ENCODE measurements at places on chromosomes 1 and 21.

GRCh38 chr1:98277118-98277517 is 356.3 kb upstream of the DPYD start:
- DNase-seq = no peak

- DNase-seq = no peak
Observed at GRCh38 chr1:108845991-108846390, 10.9 kb downstream of the AKNAD1 start.

GRCh38 chr1:167175901-167176300 is 44.8 kb upstream of the POU2F1 start:
- no peak for DNase-seq

DNA sequence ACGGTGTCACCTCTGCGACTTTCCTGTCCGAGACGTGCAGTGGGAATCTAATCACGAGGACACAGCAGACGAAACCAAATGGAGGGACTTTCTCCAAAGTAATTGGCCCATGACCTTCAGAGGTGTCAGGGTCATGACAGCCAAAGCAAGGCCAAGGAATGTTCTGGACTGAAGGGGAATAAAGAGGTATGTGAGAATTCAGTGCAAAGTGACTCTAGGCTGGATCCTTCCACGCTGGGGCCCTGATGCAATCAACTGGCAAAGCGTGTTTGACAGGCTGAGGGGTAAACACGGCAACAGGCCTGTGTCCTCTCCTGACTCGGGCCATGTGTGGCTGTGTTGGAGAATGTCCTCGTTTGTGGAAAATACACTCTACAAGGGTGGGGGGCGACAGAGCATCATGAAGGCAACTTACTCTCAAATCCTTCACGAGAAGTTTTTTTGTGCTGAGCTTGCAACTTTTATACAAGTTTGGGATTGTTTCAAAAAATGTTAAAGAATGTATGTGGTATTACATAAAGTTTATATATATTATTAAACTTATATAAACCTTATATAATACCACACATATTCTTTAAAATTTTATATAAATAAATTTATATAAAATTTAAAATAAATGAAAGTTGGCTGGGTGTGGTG is 1.7 kb downstream of the CFAP74 start:
- no peak for DNase-seq

GRCh38 chr1:197336571-197336970 is 68.5 kb downstream of the CRB1 start:
- no peak for DNase-seq

DNA sequence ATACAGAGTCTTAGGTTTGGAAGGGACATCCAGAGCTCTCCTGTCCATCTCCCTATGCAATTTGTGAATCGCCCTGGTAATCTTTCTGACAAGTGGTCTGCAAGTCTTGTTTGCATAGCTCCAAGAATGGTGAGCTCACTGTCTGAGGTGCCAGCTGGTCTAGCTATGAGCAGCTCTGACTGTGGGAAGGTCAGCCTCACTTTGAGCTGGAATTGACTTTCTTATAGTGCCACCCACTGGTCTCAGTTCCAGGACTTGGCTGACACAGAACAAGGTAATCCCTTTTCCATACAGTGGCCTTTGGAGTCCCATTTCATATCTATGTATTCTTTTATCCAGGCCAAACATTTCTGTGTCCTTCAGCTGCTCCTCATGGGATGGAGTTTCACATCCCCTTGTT is 95.6 kb upstream of the C8B start:
- DNase-seq = no peak

DNA sequence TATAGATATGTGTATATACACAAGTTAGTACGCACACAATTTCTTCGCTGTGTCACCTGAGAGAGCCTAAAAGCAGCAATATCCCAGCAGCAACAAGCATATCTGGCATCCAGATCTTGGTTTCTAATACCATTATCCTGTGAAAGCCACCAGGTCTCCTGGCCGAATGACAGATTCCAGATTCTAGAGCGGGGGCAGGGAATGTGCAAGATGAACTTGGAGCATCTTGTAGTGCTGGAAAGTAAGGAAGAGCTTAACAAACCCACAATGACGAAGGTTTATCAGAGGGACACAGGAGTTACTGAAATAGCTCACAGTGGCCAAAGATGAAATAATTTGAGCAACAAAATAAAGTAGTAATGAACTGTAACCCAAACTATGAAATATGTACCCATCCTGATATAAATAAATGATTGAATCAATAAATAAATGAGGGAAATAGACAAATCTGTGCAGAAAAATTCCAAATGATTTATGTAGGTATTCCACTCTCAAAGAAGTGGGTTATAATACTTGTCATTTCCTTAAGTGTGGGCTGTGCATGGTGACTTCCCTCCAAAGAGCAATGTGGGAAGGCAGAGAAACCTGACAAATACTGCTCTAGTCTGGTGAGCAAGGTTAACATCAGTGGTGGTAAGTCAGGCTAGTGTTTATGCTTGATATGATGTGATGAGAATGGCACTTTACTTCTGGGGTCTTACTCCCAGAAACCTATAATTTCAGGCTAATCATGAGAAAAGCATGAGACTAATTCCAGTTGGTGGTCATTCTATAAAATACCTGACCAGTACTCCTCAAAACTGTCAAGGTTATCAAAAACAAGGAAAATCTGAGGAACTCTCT is 67.9 kb downstream of the LRRC8D start:
- DNase-seq = no peak

GRCh38 chr1:12114916-12115315 is 51.8 kb downstream of the TNFRSF8 start:
- DNase-seq = no peak

DNA sequence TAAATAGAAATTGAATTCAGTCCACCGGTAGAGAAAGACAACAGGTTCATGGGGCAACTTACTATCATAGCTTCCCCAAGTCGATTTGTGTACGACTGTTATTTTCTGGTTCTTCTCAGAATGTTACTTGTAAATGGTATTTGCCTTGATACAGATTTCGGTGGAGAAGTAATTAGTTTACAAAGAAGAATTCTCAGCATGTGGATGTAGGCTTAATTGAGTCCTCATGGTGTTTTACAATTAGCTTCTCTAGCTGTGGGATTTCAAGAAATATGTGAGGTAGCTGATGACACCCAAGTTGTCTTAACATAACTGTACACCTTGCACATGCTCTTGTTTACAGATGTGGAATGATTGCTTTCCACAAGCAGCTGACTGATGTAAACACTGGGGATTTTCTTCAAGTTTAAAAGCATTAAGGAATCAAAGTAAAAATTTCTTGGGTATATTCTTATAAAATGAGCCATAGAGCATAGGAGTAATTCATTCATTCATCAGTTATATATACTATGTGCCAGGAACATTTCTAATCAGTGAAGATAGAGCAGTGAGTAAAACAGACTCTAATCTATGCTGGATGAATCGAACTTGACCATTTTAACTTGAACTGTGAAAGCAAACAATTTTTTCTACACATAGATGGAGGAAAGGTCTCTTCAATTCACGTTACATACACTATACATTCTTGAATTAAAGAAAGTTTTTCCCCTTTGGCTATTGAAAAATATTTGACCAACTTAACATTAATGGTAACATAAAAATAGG is 1.4 kb downstream of the MACO1 start:
- DNase-seq = no peak

DNA sequence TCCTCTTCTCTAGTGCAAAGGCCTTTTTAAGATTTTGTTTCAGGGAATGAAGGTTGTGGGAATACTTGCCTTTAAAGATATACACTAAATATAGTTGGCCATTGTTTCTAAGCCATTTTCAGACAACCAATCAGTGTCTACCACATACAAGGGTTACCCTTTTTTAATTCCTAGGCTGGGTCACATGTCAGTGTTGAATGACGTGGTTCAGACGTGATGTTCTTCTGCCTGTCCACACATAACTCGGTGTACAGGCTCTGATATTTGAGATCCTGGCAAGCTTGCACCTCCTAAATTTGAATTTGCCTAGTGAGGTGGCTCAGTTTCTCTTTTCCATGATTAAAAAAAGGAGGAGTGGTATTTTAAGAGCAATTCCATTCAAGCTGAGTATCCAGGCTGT is 38.8 kb downstream of the DTL start:
- no peak for DNase-seq

- no peak for DNase-seq
Observed at GRCh38 chr1:160544647-160545046, 21.6 kb upstream of the SLAMF6 start.

DNA sequence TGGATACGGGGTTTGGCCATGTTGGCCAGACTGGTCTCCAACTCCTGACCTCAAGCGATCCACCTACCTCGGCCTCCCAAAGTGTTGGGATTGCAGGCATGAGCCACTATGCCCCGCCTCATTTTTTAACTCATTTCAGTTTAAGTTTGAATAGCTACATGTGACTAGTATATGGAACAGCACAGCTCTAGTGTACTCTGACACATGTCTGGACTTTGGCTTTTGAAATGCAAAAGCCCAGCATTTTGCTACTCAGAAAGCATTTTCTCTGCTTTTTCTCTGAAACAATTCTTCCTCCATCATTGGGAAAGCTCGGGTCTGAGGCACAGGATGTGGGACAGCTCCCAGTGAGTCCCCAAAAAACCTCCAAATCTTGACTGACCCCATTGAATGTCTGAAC is 4.0 kb upstream of the SSR2 start:
- no peak for DNase-seq

DNA sequence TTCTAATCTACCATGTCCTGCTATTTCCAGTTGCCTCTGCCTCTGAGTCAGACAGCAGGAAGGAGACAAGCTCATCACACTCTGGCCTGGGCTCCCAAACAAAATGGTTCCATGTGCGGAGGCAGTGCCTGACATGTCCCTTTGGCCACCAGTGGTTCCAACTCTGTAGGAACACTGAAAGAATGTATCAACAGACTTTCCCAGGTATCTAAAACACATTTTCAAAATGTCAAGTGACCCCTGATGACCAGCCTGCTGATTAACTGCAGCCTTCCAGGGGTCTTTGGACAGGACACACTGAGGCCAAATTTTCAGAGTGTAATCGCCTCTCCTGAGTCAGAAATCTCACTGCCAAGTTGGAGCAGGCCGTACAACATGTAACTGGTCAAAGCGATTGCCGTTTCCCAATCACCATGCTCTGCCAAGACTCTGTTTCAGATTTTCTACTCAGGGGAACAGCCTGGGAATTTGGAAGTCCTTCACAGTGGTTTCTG is 172.7 kb downstream of the TPR start:
- no peak for DNase-seq

- DNase-seq = no peak
Observed at GRCh38 chr21:45868086-45868485, 113.5 kb upstream of the COL6A1 start.

GRCh38 chr1:88168126-88168525 is 515.9 kb upstream of the PKN2 start:
- DNase-seq = no peak

DNA sequence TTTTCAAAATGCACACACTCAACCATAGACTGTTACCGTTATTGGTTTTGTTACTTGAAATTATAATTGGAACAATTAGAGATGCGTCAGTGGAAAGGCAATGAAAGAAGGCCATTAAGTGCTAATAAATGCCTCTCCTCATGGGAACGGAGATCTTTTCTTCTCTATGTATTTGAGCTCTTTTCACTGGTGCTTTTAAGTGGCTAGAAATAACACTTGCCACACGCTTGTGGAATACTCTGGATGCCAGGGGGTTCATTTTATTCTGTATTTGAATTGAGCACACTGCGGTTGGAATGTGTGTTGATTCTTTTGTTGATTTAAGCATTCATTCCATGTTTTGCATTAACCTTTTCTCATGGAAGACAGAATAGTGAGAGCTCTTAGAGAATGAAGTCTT is 68.4 kb downstream of the DNM3 start:
- DNase-seq = no peak

DNA sequence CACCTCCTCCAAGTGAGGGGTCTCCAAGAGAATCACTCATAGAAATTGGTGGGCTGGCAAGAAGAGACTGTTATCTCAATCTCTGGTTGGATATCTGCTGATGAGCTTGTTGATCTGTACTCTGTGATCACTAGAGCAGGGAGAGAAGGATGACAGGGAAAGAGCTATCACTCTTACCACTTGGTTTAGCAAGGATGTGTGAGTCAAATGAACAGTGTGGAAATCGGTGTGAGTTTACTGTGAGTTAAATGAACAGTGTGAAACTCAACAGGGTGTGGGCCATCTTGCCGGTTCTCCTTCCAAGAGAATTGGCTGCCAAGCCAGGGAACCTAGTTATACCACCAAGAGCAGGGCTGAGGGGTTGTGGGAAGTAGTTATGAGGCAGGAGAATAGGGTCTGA is 33.3 kb upstream of the CD1D start:
- DNase-seq = no peak

GRCh38 chr1:58815686-58816071 is 31.8 kb upstream of the JUN start:
- DNase-seq = no peak

DNA sequence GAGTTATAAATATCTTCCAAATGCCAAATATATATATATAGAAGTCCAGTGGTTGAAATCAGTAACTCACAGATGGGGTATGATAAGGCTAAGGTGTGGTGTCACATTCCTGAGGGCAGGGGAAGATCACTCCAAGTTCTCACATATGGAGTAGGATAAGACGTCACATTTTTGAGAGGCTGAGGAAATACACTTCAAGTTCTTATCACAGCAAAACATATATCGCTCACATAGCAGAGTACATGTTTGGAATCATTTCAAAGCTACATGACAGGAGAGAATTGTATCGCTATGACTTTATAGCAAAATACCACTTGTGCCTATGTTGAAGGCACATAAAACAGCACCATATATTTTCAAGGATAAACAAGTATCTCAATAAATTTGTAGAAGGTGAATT is 55.1 kb downstream of the RBM11 start:
- no peak for DNase-seq

GRCh38 chr1:243719476-243719875 is 130.6 kb downstream of the AKT3 start:
- no peak for DNase-seq

DNA sequence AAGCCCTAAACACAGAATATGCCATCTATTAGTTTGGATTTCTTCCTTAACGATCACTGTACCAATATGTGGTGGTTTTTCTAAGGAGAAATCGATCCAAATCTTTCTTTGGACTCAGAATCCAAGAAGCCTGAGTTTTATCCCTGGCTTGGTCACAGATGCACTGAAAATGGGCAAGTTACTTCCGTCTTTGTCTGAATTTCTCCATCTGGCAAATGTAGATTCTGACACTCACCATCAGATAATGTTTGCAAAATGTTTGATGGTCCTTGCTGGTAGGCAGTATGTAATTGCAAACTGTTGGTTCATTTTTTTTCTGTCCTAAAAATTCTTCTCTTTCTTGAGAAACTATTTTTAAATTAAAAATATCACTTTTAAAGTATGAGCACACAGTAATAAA is 115.0 kb downstream of the TSEN15 start:
- DNase-seq = no peak

GRCh38 chr1:220222939-220223338 is 49.3 kb downstream of the RAB3GAP2 start:
- DNase-seq = no peak

DNA sequence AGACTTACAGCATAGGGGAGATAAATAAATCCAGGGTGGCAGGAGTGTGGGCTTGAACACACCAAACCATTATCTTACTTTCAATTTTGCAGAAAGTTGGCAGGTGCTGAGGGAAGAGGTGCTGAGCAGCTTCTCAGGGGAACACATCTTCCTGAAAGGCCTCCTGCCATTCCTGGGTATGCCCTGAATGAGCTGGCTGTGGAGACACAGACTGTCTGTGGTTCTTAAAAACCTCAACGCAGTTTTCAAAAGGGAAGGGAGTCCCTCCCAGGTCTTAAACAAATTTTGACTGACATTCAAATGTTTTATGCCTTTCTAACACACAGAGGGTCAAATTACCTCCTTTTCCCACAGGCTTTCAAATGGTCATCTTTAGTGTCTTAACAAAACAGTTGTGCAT is 166.9 kb downstream of the TNFSF18 start:
- no peak for DNase-seq

Data from NCI-H1092 (cell line).